ENCODE measurements at places on chromosomes 3 and 15.
A peak's percentile ranks its signal among the peaks of the same experiment; 100 is the strongest.

GRCh38 chr15:83871808-83872559, 218.1 kb downstream of the ADAMTSL3 start:
- DNase-seq: no peak

DNA sequence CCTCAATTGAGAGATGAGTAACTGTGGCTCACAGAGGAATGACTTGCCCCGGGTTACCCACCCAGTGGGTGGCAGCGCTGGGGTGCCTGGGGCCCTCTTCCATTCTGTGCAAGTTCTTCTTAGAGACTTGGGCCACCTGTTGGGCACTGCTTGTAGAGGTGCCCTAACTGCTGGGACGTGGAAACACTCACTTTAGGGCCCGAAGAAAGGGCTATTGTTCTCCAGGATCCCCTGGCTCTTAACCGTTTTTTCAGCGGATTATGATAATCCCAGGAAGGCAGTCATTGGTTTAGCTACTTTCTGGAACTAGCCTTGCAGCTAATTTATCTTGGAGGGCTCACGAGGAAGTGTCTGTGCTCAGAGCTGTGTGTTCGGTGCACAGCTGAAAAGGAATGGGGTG, 66.0 kb upstream of the GCNT3 start:
- no peak for DNase-seq

GRCh38 chr15:89893027-89893426, 767 bp downstream of the AP3S2 start:
- DNase-seq: no peak

DNA sequence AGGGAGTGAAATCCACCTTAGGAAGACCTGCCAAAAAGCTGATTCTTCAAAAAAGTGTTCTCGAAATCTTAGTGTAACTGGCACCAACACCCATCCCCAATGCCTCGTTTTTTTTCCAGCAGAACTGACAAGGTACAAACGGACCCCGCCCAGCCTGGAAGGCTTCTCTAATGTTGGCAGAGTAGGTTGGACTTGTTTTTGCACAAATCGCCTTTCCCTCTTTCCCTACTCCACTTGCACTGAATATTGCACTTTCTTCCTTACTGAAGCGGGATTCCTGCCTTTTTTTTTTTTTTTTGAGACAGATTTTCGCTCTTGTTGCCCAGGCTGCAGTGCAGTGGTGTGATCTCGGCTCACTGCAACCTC, 544 bp upstream of the TIMMDC1 start:
- peak; percentile 1 for DNase-seq

DNA sequence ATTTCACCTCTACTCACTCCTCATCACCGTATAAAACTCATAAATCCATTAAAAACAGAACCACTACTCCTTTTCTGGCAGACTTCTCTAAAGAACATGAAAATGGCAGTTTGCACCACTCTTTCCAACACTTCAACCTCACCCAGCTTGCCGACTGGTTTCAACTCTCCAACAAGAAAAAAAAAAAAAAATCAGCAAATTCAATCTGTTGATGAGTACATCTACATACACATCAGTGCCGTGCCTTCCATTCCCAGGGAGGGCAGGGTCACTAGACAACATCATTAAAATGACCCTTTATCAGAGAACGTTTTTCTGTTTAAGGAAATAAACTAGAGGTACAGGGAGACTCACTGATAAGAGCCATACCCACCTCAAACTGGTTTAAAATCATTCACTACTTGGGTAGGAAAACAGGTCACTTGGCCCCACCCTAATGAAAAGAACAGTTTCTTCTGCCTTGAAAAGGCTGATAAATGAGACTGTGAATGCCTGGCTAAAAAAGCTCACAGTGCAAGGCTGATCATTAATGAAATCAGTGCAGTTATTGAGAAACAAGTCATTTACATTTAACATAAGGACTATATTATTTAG, 6.0 kb downstream of the ANXA2 start:
- DNase-seq: no peak

- DNase-seq: no peak
These were observed 342.7 kb upstream of the SATB1 start for GRCh38 chr3:18767756-18768303.

DNA sequence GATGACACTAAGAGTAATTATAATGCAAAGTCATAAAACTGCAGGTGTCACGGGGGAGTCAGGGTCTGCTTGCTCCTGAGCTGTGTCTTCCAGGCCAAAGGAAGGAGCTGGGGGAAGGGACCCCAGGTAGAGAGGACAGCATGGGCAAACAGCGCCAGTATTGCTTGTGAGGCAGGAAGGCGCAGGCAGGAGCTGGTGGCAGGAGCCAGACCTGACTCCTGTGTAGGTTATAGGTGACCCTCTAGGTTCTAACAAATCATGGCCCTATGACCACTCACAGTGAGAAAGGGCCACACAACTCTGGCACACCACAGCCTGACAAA, 1.9 kb downstream of the CISH start:
- DNase-seq: no peak

- DNase-seq: no peak
These were observed 21.0 kb upstream of the FAM174B start for GRCh38 chr15:92676561-92676960.

- peak; percentile 23 for DNase-seq
These were observed 1.4 kb downstream of the FOXP1 start for GRCh38 chr3:71582036-71582611.

GRCh38 chr3:177835917-177836316, 638.6 kb upstream of the TBL1XR1 start:
- DNase-seq: no peak

GRCh38 chr3:130759692-130760338, 13.2 kb upstream of the PIK3R4 start:
- DNase-seq: peak; percentile 44

DNA sequence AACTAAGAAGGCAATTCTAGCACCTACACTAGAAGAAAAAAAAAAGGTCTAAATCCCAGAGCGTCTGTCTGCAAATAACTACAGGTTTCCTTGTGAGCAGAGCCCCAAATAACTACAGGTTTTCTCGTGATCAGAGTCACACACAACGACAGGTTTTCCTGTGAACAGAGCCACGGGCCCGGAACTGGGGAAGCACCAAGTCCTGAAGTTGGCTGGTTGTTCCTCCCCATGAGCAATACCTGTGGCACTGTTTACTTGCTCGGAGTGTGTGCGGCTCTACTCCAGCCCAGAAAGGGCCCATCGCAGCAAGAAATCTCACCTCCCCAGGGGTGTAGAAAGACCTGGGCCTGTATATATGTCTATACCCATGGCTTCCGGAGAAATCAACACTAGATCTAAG, 644 bp upstream of the MASP1 start:
- no peak for DNase-seq

DNA sequence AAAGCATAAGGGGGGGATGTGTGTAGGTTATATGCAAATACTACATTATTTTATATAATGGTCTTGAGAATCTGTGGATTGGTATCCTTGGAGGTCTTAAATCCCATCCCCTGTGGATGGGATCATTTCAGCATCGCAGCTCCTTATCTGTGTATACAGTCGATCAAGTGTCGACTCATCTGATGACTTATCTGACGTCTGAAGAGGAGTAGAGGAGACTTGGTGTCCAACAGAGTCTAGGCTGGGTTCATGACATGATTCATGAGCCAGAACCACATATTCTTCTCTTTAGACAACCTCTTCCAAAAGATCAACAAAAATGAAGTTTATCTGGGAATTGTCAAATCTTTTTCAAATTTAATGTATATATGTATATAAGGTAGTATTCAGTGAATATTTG, 220.7 kb downstream of the NR2F2 start:
- DNase-seq: no peak

GRCh38 chr3:46979958-46980497, 562 bp downstream of the NBEAL2 start:
- DNase-seq: peak; percentile 41

GRCh38 chr3:62604751-62605351, 231.5 kb upstream of the FEZF2 start:
- DNase-seq: no peak

GRCh38 chr3:60609446-60609845, 641.8 kb downstream of the FHIT start:
- DNase-seq: no peak

- DNase-seq: no peak
These were observed 104.2 kb upstream of the CLSTN2 start for GRCh38 chr3:139830817-139831216.

DNA sequence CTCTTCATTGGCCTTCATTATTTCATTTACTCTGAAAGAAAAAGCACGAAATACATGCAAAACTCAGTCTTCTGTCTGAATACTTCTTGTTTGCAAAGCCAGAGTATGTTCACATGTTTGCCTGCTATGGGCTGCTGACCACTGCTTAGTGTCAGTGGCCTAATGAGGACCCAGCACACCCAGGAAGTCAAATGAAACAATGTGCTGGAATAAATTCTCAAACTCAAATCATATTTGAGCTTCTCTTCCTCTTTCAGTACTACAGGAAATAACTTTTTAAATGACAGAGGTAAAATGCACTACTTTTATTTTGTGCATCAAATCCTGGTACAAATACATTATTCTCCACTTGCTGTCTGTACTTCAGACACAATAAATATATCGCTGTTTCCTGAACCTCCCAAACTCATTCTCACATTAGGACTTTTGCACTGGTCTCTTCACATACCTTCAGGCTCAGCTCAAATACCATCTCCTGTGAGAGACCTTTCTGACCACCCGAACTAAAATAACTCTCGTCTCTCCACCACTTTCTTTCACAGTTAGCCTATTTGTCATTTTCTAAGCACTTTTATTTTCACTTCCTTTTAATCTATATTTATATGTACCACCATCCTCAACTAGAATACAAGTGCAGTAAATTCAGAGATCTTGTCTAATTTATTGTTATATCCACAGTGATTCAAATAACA, 176.8 kb downstream of the TUSC7 start:
- DNase-seq: no peak

GRCh38 chr3:160170409-160171370, 54.5 kb upstream of the C3orf80 start:
- no peak for DNase-seq

- DNase-seq: peak; percentile 60
These were observed 117.2 kb upstream of the KCNMB2 start for GRCh38 chr3:178419071-178419470.

DNA sequence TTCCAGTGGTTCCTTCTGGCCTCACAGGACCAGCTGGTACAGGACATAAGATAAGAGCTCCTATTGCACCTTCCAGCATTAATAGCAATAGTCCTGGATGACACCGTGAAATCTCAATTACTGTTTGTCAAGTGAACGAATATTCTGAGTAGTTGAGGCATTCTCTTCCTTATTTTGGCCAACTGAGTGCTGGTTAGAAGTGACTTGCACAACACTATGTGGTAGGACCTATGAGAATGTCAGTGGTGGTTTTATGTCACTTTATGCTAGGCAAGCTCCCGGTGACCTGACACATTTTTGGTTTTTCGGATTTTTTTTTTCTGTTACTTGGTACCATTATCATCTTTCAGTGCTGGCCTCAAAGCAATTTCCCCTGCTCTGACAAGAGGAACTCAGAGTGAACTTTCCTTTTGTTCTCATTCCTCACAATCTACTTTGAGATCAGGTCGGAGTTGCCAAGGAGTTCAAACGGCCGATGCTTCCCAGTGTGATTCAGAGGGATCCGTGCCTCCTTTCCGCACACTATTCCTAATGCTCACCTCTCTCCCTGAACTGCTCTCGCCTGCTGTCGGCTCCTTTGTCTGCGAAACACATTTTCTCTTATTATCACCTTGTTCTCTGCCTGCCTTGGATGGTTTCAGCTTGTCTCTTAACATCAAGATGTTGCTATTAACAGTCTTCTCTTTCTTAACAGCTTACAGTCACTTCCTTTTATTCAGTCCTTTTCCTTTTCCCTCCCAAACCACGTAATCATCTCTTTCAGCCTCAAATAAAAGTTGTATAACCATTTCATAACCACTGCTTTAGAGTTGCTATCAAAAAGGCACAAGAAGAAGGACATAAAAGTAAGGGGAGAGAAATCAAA, 35.8 kb downstream of the QTRT2 start:
- no peak for DNase-seq

- DNase-seq: no peak
These were observed 3.4 kb upstream of the OPA1 start for GRCh38 chr3:193589616-193590015.

- no peak for DNase-seq
These were observed 242.0 kb downstream of the MAGI1 start for GRCh38 chr3:65796676-65797075.

DNA sequence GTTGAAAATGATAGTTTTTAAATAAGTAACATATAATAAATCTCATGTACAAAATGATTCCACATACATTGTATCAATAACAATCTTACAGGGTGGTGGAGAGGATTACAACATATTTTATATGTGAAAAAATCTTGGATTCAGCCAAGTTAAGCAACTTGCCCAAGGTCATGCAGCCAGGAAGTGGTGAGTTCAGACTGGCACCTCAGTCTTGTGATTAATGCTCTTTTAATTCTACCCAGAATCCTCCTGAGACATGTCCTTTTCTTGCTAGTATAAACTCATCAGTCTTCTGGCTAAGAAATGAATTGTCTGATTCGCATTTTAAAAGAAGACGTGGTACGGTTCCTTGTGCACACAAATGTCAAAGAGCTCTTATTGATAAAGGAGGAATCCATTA, 4.5 kb upstream of the MYRIP start:
- no peak for DNase-seq

DNA sequence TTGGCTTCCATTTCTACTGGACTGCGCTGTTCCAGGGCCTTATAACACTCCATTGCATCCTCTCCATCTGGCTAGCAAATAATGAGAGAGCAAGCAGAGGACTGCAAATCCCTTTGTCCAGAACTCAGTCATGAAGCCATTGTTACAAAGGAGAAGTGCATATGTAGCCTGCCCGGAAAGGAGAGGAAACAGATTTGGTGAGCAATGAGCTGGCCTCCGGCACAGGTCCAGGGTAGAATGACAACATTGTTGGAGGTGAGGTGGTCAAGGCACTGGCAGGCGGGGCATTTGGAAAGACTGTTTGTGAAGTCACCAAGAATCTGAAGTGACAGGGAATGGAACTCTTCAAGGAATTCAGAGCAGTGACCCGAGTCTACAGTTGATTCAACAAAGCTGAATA, 25.0 kb upstream of the ATP1B3 start:
- DNase-seq: no peak

GRCh38 chr3:123326531-123326930, 122.4 kb downstream of the ADCY5 start:
- DNase-seq: no peak

DNA sequence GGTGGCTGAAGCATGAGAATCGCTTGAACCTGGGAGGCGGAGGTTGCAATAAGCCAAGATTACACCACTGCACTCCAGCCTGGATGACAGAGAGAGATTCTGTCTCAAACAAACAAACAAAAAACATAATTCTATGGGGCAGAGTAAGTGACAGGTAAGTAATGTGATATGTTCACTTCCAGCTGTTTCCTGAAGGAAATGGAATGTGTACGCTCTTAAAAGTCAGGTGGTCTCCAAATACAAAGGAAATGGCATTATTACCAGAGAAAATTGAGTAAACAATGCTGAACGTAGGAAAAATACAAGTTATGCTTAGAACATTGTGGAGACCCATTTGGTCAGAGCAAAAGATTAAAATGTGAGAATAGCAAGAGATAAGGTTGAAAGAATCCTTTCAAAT, 278.5 kb downstream of the SCAPER start:
- DNase-seq: no peak

- no peak for DNase-seq
These were observed 149.6 kb downstream of the GAP43 start for GRCh38 chr3:115772951-115773350.
